ENCODE measurements at places on chromosomes 2 and 18.

DNA sequence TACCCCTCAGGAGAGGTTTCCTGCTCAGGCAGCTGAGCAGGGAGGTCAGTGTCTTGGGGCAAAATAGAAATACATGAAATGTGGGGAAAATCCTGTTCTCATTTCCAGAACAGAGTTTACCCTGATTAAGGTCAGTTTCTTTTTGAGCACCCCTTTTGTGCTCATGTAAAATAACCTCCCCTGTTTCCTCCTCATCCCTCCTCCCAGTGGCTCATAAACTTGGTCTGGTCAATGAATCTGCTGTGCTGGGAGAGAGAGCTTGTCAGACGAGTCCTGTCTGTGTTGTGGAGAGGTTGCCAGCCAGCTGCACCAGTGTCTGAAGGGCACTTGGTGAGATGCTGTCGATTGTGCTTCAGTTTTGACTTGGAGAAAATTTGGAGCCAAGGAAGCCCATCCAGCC lies 48.6 kb downstream of the NTSR2 start:
- H3K27ac ChIP-seq: no peak overlapping the region
- no peak for DNase-seq
- no peak overlapping the region for H3K4me3 ChIP-seq
- H3K27me3 ChIP-seq: no peaks in the 10 kb centered on the region
- H3K4me1 ChIP-seq: no peaks in the 10 kb centered on the region

DNA sequence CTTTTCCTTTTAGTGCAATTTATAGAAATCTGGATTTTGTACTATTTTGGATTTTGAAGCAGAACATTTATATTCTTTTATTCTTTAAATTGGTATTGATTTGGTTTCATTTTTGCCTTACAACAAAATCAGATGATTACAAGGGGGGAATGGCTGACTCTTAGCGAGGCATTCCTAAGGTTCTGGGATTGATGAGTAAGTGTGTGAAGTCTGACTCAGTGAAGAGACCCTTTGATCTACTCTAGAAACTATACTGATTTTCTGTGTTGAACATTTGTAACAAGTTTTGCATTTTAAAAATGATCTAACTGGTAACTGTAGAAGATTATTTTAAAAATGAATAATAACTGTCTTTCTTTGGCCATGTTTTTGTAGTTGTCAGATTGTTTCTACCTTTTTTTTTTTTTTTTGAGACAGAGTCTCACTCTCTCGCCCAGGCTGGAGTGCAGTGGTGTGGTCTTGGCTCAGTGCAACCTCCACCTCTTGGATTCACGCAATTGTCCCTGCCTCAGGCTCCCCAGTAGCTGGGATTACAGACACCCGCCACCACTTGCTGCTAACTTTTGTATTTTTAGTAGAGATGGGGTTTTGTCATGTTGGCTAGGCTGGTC lies 48.7 kb downstream of the TTC39C start:
- DNase-seq: no peak
- H3K27ac ChIP-seq: peak overlapping the region; percentile 37
- peak overlapping the region; percentile 35 for H3K4me3 ChIP-seq
- peaks cover 35% of the 10 kb centered on the region for H3K36me3 ChIP-seq
- peaks cover 34% of the 10 kb centered on the region for H3K4me1 ChIP-seq

DNA sequence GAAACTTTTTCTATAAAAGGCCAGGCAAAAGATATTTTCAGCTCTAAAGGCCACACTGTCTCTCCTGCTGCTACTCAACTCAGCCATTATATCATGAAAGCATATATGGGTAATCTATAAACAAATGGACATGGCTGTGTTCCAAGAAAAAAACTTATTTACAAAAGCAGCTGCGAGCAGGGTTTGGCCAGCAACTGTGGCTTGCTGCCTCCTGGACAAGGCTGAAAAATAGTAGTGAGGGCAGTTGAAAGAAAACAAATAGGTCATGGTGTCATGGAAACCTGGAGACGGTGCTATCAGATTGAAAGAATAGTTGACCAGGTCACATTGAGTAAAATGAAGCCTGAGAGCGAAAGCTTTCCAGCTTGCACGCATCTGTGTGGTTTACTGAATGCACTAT lies 89.2 kb upstream of the LRATD1 start:
- no peak overlapping the region for H3K4me3 ChIP-seq
- DNase-seq: no peak
- no peaks in the 10 kb centered on the region for H3K36me3 ChIP-seq
- H3K27me3 ChIP-seq: no peaks in the 10 kb centered on the region
- H3K27ac ChIP-seq: no peak overlapping the region

DNA sequence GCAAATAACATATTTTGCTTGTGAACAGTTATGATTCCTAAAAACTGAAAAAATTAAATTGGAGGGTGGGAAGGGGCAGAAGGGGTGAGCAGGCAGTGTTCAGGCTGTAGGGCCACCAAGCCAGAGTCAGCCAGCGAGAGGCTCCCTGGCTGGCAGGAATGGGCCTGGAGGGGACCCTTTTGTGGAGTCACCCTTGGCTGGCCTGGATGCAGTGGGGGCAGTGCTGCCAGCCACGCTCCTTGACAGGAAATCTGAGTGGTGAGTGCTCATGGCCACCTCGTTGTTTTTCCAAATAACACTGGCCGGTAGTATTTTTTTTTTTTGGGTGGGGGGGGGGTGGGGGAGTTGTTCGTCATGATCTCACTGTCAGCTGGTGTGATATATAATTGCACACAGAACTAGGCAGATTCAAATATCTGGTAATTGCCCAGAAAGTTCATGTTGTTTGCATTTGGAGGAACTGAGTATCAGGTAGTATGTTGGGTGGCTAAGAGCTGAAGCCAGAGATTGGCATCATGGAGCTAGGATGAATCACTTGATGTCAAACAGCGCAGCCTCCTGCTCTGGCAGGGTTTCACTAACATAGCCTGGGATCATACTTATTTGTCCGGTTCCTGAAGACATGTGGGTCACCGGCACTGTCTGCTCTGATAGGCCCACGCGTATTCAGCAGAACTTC lies 160.0 kb downstream of the PTGR3 start:
- H3K4me3 ChIP-seq: no peak overlapping the region
- DNase-seq: no peak
- H3K4me1 ChIP-seq: no peaks in the 10 kb centered on the region
- no peaks in the 10 kb centered on the region for H3K36me3 ChIP-seq
- H3K27me3 ChIP-seq: no peaks in the 10 kb centered on the region
- no peak overlapping the region for H3K27ac ChIP-seq

DNA sequence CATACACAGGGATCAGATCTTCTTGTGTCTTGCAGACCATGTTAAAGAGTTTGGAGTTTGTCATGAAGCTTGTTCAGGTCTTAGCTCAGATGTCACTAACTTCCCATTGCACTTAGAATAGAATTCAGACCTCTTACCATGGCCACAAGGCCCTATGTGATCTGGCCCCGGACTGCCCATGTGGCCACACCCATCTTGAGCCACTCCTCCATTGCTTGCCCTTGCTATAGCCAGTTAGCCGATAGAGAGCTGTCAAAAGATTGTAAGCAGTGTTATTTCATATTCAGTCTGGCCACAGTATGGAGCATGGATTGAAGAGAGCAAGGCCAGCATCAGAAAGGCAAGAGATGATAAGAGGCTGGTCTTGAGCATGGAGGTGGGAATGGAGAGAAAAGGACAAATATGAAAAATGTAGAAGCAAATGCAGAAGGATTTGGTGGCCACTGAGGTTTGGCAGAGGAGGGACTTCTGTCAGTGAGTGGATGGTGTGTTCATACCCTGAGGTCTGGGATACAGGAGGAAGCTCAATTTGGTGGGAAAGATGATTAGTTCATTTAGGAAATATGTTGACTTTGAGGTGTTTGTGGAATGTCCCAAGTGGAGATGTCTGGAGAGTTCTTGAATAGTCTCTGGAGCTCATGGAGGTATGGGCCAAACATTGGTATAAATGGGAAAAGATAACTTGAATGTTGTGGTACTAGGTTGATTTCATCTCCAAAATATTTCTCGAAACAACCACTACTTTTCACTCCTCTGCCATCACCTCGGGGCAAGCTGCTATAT lies 10.6 kb downstream of the DGUOK start:
- no peak overlapping the region for H3K4me3 ChIP-seq
- peaks cover 31% of the 10 kb centered on the region for H3K36me3 ChIP-seq
- no peak overlapping the region for H3K27ac ChIP-seq
- H3K27me3 ChIP-seq: no peaks in the 10 kb centered on the region

DNA sequence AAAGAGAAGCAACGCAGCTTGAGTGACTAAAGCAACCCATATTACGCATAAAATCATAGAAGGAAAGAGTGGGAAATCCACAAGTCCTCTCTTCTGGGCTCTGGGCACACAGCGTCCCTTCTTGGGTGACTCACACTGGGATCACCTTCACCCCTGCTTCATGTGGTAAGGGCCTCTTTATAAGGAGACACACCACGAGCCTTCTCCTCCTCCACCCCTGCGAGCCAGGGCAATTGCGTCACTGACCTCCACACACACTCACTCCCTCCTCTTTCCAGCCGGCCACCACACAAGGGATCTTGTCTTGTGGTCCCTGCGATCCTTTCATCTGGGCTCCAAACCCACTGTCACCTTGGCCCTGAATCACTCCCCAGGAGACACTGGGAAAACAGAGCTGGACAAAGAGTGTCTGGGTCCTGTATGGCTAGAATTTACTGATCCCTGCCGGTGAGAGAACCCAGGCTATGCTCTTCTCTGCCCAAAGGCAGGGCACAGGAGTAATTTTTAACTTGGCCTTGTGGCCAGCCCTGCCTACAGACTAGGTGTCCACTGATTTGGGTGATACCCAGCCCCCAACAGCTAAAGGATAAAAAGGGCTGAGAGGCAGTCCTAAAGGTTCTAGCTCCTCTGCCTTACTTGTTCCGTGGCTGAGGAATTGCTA lies 35.3 kb downstream of the NHEJ1 start:
- H3K36me3 ChIP-seq: peaks cover 11% of the 10 kb centered on the region
- DNase-seq: no peak
- H3K4me3 ChIP-seq: no peak overlapping the region
- H3K27ac ChIP-seq: no peak overlapping the region
- H3K4me1 ChIP-seq: no peaks in the 10 kb centered on the region
- no peaks in the 10 kb centered on the region for H3K27me3 ChIP-seq

DNA sequence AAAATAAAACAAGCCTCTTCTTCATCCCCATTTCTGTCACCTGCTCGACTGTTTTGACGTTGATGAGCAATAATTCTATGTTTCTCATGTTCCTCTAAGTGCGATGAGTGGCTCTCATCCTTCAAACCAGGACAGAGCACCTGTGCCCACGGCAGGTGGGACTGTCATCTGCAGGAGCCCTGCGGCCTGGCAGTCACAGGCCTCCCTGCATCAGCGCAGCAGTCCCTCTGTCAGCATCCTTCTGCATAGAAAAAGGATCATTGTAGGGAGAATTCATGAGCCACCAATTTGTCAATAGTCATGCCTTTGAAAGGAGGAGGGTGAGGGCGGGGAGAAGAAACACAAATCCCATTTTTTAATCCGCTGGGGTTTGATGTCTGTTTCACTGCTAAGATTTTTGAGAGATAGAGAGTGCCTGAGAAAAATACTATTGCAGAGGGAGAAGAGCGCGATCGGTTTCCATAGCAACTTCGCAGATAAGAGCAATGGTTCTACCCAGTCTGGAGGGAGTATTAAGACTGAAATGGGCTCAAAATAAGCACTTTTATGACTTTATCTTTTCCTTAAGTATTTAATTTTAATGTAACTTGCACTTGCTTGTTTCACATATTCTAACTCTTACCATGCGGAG lies 234.3 kb upstream of the NCKAP5 start:
- no peak for DNase-seq
- H3K27me3 ChIP-seq: no peaks in the 10 kb centered on the region
- H3K4me1 ChIP-seq: no peaks in the 10 kb centered on the region
- H3K27ac ChIP-seq: no peak overlapping the region
- no peak overlapping the region for H3K4me3 ChIP-seq

GRCh38 chr2:175003875-175004729 lies 1.1 kb downstream of the CHN1 start:
- no peaks in the 10 kb centered on the region for H3K36me3 ChIP-seq
- H3K4me3 ChIP-seq: peak overlapping the region; percentile 42
- no peak for DNase-seq

DNA sequence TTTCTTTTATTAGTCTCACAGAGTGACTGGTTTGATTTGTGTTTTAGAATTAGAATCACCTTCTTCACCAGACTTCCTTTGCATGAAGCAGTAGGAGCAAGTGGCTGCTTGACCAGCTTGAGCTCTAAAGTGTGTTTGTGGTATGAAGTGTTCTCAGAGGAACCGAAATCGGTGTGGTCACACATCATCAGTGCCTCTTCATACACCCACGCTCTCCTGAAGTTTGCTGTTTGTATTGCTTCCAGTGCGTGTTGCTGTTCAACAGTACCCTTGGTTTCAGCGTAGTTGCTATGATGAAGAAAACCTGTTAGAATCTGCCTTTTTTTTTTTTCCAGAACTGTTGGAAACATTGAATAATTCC lies 77.9 kb downstream of the LIMS1 start:
- H3K4me1 ChIP-seq: peaks cover 88% of the 10 kb centered on the region
- no peaks in the 10 kb centered on the region for H3K27me3 ChIP-seq
- peak overlapping the region; percentile 70 for H3K27ac ChIP-seq
- H3K4me3 ChIP-seq: peak overlapping the region; percentile 83

- H3K27me3 ChIP-seq: peaks cover 2% of the 10 kb centered on the region
- H3K36me3 ChIP-seq: no peaks in the 10 kb centered on the region
- no peaks in the 10 kb centered on the region for H3K4me1 ChIP-seq
- H3K27ac ChIP-seq: no peak overlapping the region
Measured at GRCh38 chr2:26892133-26892532, 44.2 kb downstream of the DPYSL5 start.

GRCh38 chr2:158205215-158205614 lies 103.5 kb downstream of the UPP2 start:
- H3K27me3 ChIP-seq: no peaks in the 10 kb centered on the region
- DNase-seq: no peak
- H3K4me1 ChIP-seq: no peaks in the 10 kb centered on the region
- no peak overlapping the region for H3K27ac ChIP-seq
- no peak overlapping the region for H3K4me3 ChIP-seq

- no peak overlapping the region for H3K4me3 ChIP-seq
- H3K27me3 ChIP-seq: no peaks in the 10 kb centered on the region
- H3K36me3 ChIP-seq: peaks cover 19% of the 10 kb centered on the region
- no peak for DNase-seq
- H3K27ac ChIP-seq: no peak overlapping the region
- H3K4me1 ChIP-seq: no peaks in the 10 kb centered on the region
Measured at GRCh38 chr18:31825772-31826171, 65.1 kb upstream of the SLC25A52 start.

DNA sequence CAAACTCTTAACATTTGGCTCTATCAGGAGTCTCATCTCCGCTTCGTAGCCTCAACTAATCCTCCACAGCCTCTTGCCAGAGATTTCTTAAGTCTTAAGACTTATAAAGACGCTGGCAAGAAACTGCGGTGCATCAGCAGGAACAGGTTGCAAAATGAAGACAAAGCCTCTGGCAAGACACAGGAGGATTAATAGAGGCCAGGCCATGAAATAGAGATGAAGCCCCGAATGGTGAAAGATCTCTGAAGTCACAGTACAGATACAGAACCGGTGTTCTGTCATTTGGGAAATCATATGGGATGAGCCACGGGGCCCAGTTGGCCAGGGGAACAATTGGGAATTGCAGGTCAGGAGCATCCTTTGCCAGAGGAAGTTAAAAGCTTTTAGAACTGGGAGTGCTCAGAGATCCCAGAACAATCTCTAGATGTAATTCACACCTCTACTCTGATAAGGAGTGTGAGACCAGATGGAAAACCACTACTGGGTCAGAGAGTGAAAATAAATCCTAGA lies 190.9 kb upstream of the FOSL2 start:
- no peaks in the 10 kb centered on the region for H3K36me3 ChIP-seq
- DNase-seq: no peak
- H3K4me1 ChIP-seq: no peaks in the 10 kb centered on the region
- no peak overlapping the region for H3K4me3 ChIP-seq

GRCh38 chr2:135151615-135152014 lies 99.5 kb downstream of the RAB3GAP1 start:
- H3K27me3 ChIP-seq: no peaks in the 10 kb centered on the region
- no peaks in the 10 kb centered on the region for H3K4me1 ChIP-seq
- H3K4me3 ChIP-seq: no peak overlapping the region
- no peak for DNase-seq
- peaks cover 61% of the 10 kb centered on the region for H3K36me3 ChIP-seq

All from CD4-positive, CD25-positive, alpha-beta regulatory T cell (primary cell).